WTC11 (cell line): ENCODE measurements at places on chromosomes 4 and X. TPM values are rescaled to one million over a fixed set of nuclear protein-coding genes. Genes with fewer than 3 reads are reported as not detected.

DNA sequence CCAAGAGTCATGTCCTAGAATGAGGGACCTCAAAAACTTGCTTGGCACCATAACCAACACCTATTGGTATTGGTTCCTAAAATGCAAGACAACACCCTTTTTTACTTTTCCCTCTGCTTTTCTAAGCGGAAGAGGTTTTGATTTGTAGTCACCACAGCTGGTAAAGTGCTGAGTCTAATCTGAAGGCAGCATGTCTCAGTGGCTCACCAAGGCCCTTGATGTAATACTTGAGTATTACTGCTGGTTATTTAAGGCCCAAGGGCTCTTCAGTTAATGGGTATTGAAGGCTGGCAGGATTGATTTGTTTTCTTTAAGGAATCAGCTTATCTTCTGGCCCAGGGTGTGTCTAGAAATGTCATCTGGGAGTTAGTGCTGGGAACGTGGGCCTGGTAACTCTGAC, 735.1 kb downstream of the GLUD2 start:
- H3K27me3 ChIP-seq, result no peaks in the 10 kb centered on the region
- H3K27ac ChIP-seq, result no peak overlapping the region
- no peak for DNase-seq
- no peaks in the 10 kb centered on the region for H3K36me3 ChIP-seq
- H3K4me1 ChIP-seq, result peaks cover 7% of the 10 kb centered on the region; the same call in 1 of the 2 replicates
- H3K4me3 ChIP-seq, result no peak overlapping the region

- DNase-seq, result no peak
- H3K4me3 ChIP-seq, result no peak overlapping the region
- peaks cover 11% of the 10 kb centered on the region for H3K36me3 ChIP-seq
- H3K4me1 ChIP-seq, result no peaks in the 10 kb centered on the region
These were observed 68.9 kb downstream of the WNK3 start for GRCh38 chrX:54288968-54289367.

GRCh38 chrX:53969540-53969939, 74.7 kb downstream of the PHF8 start:
- no peak overlapping the region for H3K27ac ChIP-seq
- H3K4me3 ChIP-seq, result no peak overlapping the region
- DNase-seq, result no peak
- no peaks in the 10 kb centered on the region for H3K4me1 ChIP-seq
- no peaks in the 10 kb centered on the region for H3K27me3 ChIP-seq

GRCh38 chrX:150185766-150186165, 177.4 kb upstream of the MAMLD1 start:
- H3K27ac ChIP-seq, result no peak overlapping the region
- 0 out of 2 replicates have a peak, but pooled peaks cover 2% of the 10 kb centered on the region for H3K4me1 ChIP-seq
- H3K27me3 ChIP-seq, result peaks cover 9% of the 10 kb centered on the region
- no peak for DNase-seq
- H3K4me3 ChIP-seq, result no peak overlapping the region

CFAP99 gene
- total RNA-seq, result 0.23 to 0.41 TPM in 2 of 3 replicates, not detected in the other

GPR143 gene
- total RNA-seq, result 11.7 to 18.3 TPM (median 14.0 TPM) in 3 replicates

GABRE gene
- 6.5 to 12.3 TPM (median 11.7 TPM) in 3 replicates for total RNA-seq
